ENCODE measurements at places on chromosomes 4 and X.
A peak's percentile ranks its signal among the peaks of the same experiment; 100 is the strongest.

DNA sequence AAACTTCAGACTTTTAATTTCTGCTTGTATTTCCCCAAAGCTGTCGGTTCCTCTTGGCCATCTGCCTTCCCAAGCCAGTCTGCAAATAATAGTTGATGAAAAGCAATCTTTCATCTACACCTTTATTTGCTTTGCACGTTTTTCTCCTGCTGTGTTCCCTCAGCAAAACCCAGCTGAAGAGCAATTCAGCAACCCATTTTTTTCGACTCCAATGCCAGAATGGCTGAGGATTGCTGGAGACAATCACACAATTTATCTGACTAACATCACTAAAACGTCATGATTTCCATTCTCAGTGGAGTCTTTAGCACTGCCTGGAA is 94.3 kb downstream of the GPRIN3 start:
- DNase-seq = no peak

- no peak for DNase-seq
Observed at GRCh38 chr4:175973027-175973923, 92.4 kb upstream of the WDR17 start.

- DNase-seq = no peak
Observed at GRCh38 chrX:79270401-79270800, 96.7 kb downstream of the ITM2A start.

DNA sequence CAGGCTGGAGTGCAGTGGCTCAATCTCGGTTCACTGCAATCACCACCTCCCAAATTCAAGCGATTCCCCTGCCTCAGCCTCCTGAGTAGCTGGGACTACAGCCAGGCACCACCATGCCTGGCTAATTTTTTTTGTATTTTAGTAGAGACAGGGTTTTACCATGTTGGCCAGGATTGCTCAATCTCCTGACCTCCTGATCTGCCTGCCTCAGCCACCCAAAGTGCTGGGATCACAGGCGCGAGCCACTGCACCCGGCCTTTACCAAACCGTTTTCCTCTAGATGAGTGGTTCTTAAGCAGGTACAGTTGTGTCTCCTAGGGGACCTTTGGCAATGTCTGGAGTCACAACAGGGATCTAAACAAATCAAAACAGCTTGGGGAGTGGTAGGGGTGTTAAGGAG is 11.6 kb downstream of the AMELX start:
- DNase-seq = no peak

DNA sequence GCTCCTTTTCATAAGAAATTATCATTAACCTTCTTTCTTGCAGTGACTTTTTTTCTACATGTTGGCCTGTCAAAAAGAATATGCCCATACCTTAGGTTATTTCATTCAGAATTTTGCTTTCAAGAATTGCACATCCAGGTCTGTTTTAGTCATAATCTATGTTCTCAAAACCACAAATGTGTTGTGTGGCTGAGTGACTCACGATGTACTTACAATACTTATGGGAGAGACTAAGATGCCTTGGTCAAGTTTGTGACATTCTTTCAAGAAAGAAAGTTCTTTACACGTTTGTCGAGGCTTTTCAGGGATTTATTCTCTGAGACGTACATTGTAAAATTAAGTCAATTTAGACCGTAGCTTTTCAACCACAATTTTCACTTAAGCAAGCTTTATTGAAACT is 396.7 kb downstream of the FSTL5 start:
- no peak for DNase-seq

GRCh38 chr4:106502106-106502699 is 133.6 kb upstream of the GIMD1 start:
- DNase-seq = peak; percentile 62

DNA sequence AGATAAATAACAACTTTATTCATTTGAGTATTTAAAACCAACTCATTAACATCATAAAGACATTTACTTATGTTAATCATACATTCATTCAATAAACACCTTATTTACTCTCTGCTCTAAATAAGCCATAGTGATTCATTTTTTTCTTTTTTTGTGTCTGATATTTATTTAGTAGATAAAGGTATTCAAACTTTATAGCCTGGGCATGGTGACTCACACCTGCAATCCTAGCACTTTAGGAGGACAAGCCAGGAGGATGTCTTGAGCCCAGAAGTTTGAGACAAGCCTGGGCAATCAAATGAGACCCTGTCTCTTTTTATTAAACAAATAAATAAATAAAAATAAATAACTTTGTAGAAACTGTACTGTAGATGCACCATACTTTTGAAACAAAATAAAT is 771.3 kb upstream of the PCDH7 start:
- DNase-seq = no peak

DNA sequence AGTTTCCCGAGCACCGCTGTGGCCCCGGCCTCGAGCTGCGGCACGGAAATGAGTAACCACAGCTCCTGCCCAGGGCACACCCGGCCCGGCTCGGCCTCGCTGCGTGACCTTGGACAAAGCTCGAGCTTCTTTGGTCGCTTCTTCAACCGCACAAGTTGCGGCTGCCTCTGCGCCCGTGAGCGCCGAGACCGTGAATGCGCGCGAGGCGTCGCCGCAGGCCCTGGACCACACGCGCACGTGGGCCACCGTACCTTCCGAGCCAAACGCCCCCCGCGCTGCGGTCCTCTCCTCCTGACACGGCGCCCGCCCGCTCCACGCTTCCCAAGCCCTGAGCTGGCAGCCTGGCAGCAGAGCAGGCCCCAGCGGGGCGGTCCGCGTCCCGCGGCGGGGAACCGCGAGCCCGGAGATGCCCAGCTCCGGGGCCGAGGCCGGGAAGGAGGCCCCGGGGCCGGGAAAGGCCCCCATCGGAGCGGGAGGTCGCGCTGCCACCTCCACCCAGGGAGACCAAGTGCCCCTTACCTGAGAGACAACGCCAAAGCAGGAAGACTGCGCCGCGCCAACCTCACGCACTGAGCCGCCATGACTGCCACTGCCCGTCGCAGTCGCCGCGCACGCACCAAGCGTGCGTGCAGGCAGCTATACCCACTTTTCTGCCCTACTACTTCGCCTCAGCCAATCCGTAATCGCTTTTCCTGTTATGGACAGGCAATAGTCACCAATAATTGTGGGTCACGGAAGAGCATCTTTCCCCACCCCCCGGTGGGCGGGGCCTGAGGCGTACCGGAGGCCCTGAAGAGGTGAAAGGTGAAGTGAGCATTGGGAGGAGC is at the start of gene GRPEL1:
TSS of gene GRPEL1 (minus strand) at position 613 of the 827 bp plus-strand sequence. CDS start at position 581, 32 bp downstream.
- DNase-seq = peak; percentile 99

- DNase-seq = no peak
Observed at GRCh38 chr4:139441029-139441428, 12.9 kb upstream of the RAB33B start.

DNA sequence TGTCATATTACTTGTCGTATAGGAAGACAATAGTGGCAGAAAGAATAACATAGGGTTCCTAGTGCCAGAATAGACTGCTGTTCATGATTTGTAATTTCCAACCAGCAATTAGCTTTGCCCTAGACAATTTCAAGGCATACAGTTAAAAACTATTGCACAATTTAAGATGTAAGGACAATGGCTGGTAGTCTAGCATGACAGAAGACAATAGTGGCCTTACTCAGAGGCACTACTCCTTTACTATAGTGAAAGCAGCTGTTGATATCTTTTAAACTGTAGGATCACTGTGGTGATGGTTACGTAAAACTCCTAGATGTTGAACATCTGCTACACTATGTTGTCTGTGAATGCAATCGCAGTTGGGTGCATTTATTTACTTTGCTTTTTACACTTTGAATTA is 234.5 kb downstream of the RBMX2 start:
- no peak for DNase-seq

GRCh38 chr4:158125310-158125709 is 47.5 kb downstream of the GASK1B start:
- no peak for DNase-seq

DNA sequence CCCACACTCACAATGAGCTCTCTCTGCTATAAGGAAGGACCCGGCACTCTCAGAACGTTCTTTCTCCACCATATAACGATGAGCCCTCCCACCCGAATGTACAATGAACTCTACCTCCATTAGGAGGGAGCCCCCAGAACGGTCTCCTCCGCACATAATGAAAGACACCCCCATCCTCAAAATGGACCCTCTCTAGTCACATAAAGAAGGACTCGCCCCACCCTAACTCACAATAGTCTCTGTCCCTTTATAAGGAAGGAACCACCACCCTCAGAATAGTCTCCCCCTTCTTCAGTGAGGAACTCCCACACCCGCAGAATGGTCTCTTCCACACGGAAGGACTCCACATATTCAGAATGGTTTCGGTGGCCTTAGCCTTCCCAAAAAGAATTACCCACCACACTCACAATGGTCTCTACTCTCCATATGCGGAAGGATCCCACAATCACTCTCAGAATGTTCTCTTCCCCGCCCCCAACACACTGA is 477 bp downstream of the SLC35A2 start:
- DNase-seq = no peak

DNA sequence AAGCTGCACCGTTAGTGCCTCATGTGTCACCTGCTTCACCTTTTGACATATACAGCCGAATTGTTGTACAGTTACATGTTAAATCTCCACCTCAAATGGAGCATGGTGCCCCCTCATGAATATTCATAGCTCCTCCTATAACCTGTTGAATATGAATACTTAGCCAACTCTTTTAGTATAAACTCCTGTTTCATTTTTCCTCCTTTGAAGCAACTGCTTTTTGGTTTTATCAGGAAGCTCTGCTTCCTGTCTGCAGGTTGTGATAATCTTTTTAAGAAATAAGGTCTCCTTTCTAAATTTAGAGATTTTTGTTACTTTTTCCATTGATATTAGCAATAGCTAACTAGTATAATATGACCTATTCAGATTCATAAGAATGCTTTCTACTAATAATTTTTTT is 1429.2 kb upstream of the AGA start:
- no peak for DNase-seq

DNA sequence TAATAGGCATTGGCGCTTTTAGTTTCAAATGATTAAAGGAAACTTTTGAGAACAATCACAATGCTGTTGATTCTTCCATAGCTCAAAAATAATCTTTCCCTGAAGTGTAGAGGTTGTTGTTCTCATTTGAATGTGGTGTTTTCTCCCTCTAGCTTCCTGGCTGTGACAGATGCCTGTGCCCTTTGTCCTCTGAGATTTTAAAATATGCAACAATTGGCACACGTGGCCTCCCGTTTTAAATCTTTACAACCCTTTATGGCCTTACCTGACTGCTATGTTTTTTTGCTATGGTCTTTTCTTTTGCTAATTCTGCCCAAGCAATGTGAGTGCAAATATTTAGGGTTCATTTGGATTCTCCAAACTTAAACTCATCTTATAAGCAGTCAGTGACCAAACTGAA is 22.9 kb upstream of the CASK start:
- DNase-seq = no peak

DNA sequence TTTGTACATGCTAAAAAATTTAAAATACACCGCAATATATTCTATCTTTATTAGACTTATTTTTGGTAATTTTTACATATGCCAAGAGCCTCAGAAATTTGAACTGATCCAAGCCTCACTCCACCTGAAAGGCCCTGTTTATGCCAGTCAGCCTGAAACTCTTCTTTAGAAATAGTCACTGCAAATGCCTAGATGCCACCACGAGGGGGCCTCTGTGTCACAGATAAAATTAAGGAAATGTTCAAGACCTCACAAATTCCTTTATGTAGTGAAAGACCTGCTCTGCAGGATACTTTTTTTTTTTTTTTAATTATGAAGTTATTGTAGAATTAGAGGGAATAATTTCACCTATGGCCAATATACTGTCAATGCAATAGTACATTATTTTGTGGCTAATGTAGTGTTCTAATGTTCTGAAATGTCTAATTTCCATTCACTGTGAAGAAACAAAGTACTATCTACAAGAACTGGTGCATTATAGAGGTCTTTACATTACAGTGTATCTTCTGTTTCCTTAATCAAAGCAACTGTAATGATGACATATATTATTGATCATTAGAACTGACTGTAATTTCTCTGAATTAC is 69.8 kb downstream of the DTHD1 start:
- DNase-seq = peak; percentile 18

DNA sequence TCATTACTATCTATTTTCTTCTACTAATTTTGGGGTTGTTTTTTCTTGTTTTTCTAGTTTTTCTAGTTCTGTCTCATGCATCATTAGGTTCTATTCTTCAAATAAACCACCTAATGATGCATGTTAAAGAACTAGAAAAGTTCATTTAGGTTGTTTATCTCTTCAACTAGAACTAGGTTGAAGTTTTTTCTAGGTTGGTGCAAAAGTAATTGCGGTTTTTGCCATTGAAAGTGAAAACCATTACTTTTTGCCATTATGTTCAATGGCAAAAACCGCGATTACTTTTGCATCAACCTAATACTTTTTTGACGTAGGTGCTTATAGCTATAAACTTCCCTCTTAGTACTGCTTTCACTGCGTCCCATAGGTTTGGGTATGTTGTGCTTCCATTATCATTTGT is 64.4 kb upstream of the SLC7A3 start:
- DNase-seq = no peak

DNA sequence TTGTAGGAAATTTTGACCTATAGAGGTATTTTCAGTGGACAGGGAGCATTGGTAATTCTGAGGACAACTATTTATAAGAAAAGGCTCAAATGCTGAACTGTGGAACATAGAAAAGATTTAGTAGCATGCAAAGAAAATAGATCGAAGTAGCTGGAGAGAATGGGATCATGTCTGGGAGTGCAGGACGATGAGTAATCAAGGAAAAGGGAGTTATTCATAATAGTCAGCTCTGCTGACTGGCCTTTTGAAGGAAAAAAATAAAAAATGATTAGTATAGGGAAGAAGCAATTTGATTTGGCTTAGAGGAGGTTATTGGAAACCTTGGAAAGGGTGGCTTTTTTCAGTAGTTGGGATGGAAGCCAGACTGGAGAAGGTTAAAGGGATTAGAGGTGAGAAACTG is 22.9 kb upstream of the ANK2 start:
- no peak for DNase-seq

GRCh38 chr4:123133397-123134050 is 211.1 kb upstream of the NUDT6 start:
- no peak for DNase-seq

DNA sequence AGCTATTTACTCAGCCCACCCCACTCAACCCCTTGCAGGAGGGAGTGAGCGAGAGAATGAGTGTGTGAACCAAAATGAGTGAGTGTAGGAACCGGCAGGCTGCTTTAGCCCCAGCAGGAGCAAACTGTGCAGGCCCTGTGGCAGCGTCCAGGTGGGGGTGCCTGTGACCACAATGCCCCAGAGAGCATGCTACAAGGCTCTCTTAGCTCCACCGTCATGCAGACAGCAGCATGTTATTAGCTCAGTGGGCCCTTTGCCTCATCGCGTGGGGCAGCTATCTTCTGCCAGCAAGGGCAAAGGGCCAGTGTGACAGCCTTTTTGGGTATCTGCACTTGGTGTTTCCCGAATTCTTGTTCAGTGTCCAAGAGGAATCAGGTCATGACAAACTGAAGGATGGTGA is 271.3 kb downstream of the GPM6A start:
- DNase-seq = no peak

- no peak for DNase-seq
Observed at GRCh38 chr4:73053974-73054480, 15.5 kb downstream of the COX18 start.

- DNase-seq = no peak
Observed at GRCh38 chrX:34880656-34881055, 61.9 kb upstream of the FAM47B start.

Measured in SK-N-SH (cell line).